ENCODE measurements at places on chromosomes 2 and 18. TPM values are rescaled to one million over a fixed set of nuclear protein-coding genes. Genes with fewer than 3 reads are reported as not detected.

Gene SLC4A5
- 8.7 TPM for total RNA-seq

Gene DNER
- 6.2 TPM for total RNA-seq

Gene MFSD2B
- total RNA-seq, result not detected

Gene HOXD4
- 1.5 TPM for total RNA-seq

Gene VIT
- total RNA-seq, result 72.9 TPM

Gene AKAIN1
- 2.9 TPM for total RNA-seq

Gene CYP27C1
- not detected for total RNA-seq

Gene CRACDL
- 8.3 TPM for total RNA-seq

Gene ASXL3
- total RNA-seq, result 1.5 TPM

Gene MMADHC
- total RNA-seq, result 99.8 TPM

Gene TNFAIP6
- 3.6 TPM for total RNA-seq

Gene CKAP2L
- total RNA-seq, result 1.5 TPM

Gene ABCG8
- total RNA-seq, result not detected

Gene SIX2
- 1.8 TPM for total RNA-seq

Gene COL4A4
- 11.5 TPM for total RNA-seq

Gene PLGLB1
- 5.8 TPM for total RNA-seq

Gene B3GNT7
- 3.4 TPM for total RNA-seq

Gene WNT10A
- total RNA-seq, result not detected

Measured in subcutaneous adipose tissue (tissue), 4 donors.